ENCODE measurements at places on chromosomes 16 and 17. TPM values are rescaled to one million over a fixed set of nuclear protein-coding genes. Genes with fewer than 3 reads are reported as not detected.
A peak's percentile ranks its signal among the peaks of the same experiment; 100 is the strongest.

Gene TNFRSF17
- not detected for total RNA-seq

DNA sequence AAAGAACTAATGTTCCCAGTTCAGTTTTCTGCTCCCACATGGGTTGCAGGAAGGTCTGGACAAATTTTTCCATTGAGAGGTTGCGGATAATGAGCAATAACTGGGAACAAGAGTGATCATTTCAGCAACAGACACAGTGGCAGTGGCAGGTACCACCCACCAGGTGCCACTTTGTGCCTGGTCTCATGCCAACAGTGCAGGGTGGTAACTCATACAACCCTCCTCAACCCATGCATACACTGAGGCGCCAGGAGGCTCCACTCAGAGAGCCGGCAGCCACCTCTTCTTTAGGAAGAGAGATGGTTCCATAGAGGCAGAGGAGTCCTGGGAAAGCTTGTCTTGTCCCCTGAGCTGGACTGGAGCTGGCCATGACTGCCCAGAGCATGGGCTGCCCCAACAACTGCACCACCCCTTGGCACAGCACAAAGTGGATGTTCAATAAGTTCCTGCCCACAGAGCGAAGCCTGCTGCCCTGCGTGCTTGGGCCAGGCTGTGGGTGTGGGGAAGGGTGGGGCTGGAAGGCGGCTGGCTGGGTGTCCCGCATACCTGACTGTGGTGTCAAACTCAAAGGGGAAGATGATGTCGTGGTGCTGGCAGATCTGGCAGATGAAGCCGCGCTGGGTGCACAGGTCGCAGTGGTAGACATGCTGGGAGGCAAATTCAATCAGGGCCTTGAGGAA lies 6.4 kb upstream of the ARHGAP27 start:
- DNase-seq = no peak

Gene RBFOX1
- total RNA-seq = 0.19 TPM

DNA sequence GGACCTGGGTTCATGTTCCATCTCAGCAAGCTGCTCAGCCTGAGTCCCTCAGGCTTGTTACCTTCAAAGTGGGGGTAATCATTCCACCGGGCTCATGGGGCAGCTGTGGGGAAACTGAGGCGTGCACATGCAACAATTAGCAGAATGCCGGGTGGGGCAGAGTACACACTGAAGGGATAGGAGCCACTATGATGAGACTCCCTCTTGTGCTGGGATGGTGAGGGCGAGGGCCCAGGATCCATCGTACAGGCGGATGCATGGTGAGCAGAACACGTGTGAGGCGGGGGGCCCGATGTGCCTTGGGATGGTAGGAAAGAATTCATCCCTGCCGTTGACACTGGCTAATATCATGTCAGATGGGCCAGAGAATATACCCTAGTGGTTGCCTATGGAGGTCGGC lies 25.5 kb upstream of the MAP3K14 start:
- DNase-seq = peak; percentile 40

- no peak for DNase-seq
These were observed 53.7 kb upstream of the METRNL start for GRCh38 chr17:83025636-83026280.

DNA sequence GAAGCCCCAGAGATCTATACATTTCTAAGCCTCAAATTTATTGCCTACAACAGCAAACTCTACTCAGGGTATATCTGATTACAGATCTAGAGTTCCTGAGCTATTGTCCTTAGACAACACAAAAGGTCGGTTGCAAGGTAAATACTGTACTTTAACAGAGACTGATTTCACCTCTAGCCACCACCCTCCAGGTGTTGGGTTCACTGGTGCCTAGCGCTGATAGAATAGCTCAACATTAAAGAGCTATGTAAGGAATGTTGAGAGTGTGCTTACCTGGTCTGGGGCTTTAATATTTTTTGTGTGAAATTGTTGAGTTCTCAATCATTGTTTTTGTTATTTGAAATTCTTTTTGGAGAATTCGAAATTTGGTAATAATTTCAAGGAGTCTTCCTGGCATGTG lies 277.0 kb upstream of the PSMD7 start:
- no peak for DNase-seq

DNA sequence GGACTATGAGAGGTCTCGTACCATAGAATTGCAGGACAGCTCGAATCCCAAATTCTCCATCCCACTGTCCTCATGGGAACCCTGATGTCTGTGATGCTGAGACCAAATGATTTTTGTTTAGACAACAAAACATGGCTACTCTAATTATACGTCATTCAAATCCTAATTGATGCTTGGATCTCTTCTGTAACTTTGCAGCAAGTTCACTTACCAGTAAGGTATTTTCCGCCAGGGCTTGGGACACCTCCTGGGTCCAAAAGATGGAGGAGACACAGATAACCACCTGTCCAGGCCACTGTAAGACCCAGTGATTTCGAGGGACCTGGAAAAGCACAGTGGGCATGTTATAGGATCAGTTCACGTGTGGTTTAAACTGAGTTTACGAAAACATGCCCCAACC lies 92.8 kb downstream of the DNAH3 start:
- no peak for DNase-seq

GRCh38 chr16:30551781-30552180 lies 6.4 kb downstream of the ZNF764 start:
- no peak for DNase-seq

Gene C17orf50
- not detected for total RNA-seq

GRCh38 chr17:80763293-80763867 lies 218.7 kb downstream of the RPTOR start:
- DNase-seq = no peak

DNA sequence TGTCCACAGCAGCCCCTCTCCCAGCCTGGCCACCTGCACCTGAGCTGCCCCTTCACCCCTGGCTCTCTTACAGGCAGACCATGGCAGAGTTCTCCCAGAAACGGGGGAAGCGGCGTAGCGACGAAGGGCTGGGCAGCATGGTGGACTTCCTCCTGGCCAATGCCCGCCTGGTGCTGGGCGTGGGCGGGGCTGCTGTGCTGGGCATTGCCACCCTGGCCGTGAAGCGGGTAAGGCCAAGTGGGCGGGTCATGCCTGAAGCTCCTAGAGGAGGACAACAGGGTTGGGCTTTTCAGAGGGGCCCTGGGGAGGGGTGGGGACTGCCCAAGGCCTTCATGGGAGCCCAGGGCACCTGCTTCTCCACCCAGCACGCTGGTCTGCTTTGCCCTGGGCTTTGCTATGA lies 2.2 kb downstream of the MIEF2 start:
- DNase-seq = no peak

Gene TBC1D3B
- not detected for total RNA-seq

Measured in right lobe of liver (tissue), 6 donors.